ENCODE measurements at places on chromosomes 5 and 9.
A peak's percentile ranks its signal among the peaks of the same experiment; 100 is the strongest.

- no peak for DNase-seq
Observed at GRCh38 chr9:110602281-110602680, 22.7 kb upstream of the SVEP1 start.

DNA sequence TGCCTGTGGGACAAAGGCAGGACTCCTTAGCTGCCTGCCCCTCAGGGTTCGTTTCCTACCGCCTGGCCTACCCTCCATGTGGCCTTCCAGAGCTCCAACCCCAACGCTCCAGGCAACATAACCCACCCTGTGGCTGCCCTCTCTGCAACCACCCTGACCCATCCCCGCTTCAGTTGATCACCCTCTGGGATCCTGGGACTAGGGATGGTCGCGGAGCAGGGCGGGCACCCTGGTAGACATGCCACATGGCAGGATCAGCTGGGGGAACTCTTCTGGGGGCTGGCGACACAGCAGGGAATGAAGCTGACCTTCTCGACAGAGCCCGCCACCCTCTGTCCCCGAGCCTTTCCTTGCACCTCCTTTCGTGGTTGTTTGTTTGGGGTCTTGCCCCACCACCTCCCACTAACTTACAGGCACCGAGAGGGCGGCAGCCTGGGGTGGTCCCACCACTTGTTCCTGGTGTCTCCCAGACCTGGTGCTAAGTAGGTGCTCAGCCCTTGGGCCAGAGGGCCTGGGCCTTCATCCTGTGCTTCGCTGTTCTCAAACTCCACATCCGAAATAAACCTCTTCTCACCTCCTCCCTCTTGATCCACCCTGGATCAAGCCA lies 243.1 kb downstream of the PBX3 start:
- no peak for DNase-seq

DNA sequence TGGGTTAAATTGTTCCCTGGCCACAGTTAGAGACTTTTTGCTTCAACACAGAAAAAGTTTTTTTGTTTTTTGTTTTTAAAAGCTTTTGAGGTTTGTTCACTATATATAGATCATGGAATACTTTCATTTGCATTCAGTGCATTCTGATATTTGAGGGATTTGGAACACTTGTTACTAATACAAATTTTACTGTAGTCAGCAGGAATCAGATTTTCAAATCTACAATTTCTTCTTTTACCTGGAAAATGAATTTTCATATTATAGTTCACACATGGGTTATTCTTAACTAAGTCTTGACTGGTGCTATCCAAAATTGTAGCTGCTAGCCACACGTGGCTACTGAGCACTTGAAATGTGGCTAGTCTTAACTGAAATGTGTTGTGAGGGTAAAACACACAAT lies 142.0 kb downstream of the RMI1 start:
- no peak for DNase-seq

DNA sequence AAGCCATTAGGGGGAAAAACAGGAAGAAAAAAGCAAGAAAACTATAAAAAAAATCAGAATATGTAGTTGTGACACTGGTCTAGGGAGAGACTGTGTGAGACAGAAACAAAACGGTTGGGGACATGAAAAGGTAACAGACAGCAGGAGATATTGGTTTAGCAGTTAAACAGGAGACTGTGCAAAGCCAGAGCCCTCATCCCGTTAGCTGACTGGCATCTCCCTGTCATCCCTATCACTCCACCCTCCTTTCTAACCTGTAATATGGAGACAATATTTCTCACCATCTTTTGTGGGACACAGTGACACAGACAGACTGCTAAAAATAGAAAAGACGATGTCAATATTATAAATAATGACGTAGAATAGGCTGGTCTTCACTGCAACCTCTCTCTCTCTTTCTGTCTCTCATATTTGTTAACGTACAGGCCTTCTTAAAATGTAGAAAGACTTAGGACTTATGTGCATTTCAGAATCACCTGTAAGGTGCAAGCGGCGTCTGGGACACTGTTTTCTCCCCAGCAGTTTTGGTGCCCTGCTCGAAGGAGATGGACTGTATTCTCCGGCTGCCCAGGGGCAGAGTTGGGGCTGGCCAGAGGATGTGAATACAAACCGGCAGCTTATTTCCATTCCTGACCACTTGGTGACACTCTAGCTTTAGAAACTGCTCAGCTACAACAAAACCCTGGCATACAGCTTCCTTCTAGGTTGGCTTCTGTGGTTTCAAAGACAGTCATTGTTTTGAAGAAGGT lies 190.6 kb downstream of the MAT2B start:
- DNase-seq: no peak

- DNase-seq: no peak
Observed at GRCh38 chr9:20290257-20290656, 332.0 kb downstream of the MLLT3 start.

- DNase-seq: no peak
Observed at GRCh38 chr9:137323531-137324331, 21.7 kb upstream of the NRARP start.

- no peak for DNase-seq
Observed at GRCh38 chr5:115657881-115658233, 32.0 kb upstream of the TMED7 start.

DNA sequence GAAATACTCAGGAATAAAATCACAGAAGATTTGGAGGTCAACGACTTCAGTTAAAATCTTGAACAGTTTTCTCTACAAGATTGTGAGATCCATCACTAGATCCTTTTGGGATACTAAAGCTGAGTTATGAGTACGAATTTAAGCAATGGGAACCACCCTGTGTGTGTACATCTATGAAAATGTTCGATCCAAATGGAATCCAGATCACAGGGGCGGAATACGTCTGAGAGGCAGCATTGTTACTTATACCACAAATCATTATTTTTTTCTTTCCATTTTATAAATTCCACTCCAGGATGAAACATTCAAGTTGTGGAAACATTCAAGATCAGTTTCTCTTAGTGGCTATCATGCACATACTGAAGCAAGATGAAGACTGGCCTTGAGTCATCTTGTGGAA lies 239.3 kb upstream of the PAPPA start:
- no peak for DNase-seq

DNA sequence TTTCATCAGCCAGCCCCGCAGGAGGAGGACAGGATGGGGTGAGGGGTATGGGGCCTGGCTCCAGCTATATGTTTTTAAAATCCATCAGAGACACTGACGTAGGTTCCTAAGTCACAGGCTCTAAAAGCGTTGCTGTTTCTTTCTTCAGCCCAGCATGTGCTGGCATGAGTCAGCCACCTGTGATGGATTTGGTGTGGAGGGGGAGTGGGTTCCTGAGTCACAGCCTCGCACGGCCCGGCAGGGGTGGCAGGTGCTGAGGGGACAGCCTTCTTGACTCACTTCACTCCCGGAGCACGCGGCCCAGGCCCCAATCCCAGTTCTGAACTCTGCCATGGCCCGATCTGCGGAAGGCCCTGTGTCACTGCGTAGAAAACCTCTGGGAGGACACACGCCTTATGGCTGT lies 38.8 kb upstream of the RPL26L1 start:
- DNase-seq: no peak

GRCh38 chr9:110807956-110808598 lies 139.5 kb downstream of the MUSK start:
- DNase-seq: no peak

DNA sequence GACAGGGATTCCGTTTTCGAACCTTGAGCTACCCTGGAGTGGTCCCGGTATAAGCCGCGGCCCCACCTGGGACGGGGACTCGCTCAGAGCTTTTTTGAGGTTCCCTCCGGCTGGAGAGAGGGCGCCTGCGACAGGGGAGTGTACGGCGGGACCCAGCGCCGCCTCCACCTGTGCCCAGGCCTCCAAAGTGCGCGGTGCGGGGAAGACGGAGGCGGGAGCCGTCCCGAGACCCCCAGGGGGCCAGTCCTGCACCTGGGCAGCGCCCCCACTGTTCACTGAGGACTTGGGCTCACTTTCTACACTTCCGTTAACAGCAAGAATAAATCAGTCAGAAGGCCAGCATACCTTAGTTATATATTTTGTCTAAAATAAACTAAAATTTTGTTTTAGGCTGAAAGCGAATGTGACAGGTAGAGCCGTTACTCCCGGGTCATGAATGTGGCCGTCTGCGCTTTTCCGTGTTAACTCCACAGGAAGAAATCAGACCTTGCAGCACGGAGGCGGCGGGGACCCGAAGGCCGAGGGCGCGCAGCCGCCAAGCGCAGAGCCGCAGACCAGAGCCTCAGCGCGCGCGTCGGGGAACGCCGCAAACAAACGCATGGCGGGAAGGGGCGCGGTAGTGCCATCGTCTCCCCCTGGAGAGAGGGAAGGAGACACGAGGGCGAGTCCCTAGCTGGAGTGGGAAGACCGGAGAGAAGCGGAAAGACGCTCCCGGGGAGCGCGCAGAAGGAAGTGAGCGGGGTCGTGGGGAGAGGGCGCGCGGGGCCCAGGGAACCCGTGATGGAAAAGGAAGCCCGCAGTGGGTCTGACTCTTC lies 14.1 kb downstream of the TRIM7 start:
- DNase-seq: peak; percentile 60

DNA sequence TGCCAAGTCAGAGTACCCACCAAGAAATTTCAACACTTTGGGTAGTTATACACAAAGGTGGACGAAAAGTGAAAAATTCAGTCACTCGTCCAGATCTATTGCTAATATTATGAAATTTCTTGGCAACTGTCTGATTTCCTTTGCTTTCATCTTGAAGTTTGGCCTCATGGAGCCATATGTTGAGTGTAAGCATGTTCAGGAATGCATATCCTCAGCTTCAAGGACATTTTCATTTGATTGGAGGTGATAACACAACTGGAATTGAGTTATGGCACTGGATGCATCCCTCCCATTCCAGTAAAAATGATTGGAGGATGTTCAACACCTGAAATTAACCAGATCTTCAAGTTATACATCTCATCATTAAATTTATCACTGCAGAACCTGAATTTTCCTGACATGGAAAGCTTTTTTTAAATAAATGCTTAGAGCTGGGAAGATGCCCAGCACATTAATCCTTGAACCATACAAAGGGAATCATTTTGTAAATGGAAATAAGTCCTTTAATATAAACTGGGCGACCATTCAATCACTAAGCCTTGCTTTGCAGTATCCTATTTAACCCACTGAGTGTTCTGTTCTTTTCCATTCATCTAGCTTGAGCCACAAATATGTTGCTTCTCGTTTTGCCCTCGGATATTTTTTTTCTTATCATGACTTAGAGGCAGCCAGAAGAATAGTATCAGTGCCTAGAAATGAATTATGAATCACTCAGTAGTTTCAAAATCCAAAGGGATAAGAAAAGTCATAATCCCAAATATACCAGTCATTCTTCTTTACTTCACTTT lies 273.7 kb upstream of the PIK3R1 start:
- no peak for DNase-seq

DNA sequence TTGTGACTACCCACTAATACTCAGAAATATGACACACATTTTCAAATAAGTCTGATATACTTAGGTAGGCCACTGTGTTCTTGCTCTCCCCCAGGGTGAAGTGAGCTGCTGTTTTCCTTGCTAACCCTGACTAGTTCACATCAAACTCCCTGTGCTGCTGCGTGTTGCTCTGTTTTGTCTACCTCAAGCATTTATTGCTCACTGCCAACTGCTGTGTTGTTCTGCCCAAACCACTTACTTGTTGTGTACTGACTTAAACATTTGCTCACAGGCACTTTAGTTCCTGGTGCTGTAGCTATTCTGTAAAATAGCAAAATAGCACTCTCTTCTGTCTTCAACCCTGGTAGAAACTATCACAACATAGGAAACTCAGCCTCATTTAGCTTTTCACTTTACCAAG lies 255.7 kb downstream of the HCN1 start:
- no peak for DNase-seq
